NCI-H187 treated with DMSO at 0.1 percent for 48 hours (cell line): ENCODE measurements at places on chromosomes 2 and 18.

DNA sequence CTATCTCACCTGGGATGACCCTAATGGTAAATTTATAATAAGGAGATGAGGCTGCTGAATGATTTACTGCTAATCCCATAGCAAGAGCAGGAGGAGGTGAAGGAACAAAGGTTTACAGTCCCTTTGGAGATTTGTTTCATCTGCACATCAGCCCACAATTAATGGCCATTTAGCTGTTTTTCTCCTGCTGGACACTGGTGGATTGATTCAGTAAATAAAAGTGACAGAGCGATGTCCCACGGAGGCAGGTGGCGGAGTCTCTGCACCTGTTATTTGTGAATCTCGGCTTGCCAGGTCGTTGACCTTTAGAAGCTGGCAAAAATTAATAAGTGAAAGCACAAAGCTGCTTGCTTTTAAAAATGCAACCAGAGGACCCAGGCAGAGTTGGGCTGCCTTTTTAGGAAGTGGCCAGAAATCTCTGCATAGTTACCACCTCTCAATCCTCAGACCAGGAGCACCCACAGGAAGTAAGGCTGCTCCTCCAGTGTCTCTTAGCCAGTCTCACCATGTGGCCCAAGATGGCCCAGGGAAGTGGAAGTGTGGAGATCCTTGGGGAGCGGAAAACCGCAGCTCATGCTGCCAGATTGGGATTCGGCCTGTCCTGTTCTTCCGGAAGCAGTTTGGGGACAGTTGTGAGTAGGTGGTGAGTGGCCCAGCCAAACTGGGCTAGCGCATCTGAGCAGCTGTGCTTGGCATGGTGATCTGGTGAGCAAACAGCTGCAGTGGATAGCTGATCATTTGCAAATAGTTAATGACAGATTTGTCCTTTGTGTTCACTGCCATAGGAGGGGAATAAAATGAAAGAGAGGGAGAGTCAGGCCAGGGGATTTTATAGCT is 1005.7 kb upstream of the PIK3C3 start:
- DNase-seq = no peak

GRCh38 chr18:71936744-71937143 is 607.4 kb downstream of the CBLN2 start:
- DNase-seq = no peak

DNA sequence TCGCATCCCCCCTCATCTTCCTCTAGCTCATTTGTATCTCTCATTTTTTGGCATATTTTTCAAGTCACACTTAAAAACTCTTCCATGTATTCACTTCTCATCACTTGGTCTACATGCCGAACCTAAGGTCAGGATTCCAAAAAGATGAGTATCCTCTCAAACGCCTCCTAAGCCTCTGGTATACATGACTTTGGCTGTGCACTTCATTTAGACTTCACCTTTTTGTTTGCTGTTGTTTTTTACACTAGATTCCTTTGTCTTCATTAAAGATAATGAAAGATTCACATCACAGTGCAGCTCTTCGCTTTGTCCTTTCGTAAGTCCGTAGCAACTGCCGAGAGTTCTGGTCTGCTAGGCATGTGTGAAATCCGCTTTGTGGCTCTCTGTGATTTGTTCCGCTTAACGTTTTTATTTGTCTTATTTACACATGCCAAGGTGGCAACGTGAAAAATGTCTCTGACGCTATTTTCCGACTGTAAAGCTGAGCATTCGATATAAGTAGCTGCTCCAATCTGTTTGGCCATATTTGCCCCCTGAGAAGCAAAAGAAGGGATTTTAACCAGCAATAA is 17.7 kb downstream of the RND3 start:
- no peak for DNase-seq

- DNase-seq = no peak
Measured at GRCh38 chr2:174009488-174010223, 44.5 kb upstream of the SP3 start.

- DNase-seq = no peak
Measured at GRCh38 chr2:153811516-153811915, 60.2 kb upstream of the GALNT13 start.

GRCh38 chr2:214011676-214012075 is 399.2 kb upstream of the VWC2L start:
- no peak for DNase-seq
